ENCODE measurements at places on chromosomes 7 and 10. TPM values are rescaled to one million over a fixed set of nuclear protein-coding genes. Genes with fewer than 3 reads are reported as not detected.

DNA sequence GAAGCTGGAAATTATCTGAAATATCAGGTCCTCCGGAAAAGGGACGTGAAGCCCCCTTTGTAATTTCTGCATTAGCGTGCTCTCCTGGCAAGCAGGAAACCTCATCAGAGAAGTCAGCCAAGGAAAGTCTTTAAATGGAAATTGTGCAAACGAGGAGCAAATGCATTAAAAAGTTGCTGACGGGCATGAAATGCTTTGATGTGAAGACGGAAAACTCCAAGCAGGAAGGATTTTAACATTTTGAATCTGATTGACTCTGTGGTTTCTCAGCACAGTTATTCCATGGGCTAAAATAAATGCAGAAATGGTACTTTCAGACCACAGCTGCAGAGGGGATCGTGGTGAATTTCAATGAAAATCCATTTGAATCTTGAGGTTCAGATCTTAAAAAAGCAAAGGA, 167.8 kb downstream of the AHR start:
- no peaks in the 10 kb centered on the region for H3K36me3 ChIP-seq
- no peaks in the 10 kb centered on the region for H3K4me1 ChIP-seq
- no peak overlapping the region for H3K27ac ChIP-seq

DNA sequence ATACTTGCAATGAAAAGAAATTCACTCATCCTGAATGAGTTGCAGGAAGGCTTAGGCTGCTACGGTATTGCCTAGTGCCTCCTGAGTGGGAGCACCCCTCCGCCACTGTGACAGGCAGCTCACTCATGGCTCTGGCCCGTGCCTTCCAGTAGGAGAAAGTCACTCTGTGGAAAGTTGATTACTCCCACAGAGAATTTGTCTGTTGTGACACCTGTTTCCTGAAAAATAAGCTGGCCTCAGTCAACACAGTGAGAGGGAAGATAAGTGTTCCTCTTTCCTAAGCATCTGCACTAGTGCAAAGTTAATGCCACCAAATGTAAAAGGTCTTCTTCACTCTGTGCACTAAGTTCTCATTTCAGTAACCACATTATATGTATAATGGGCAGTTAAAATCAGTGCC, 158.8 kb upstream of the INHBA start:
- DNase-seq, result no peak
- no peaks in the 10 kb centered on the region for H3K27me3 ChIP-seq
- H3K4me3 ChIP-seq, result no peak overlapping the region
- no peaks in the 10 kb centered on the region for H3K36me3 ChIP-seq
- H3K4me1 ChIP-seq, result no peaks in the 10 kb centered on the region

GLCCI1 gene
- total RNA-seq, result 11.2 TPM

- H3K27me3 ChIP-seq, result no peaks in the 10 kb centered on the region
- no peak for DNase-seq
- no peak overlapping the region for H3K4me3 ChIP-seq
- H3K27ac ChIP-seq, result no peak overlapping the region
These were observed 63.5 kb downstream of the PIK3AP1 start for GRCh38 chr10:96656839-96657238.

GRCh38 chr10:130477360-130477759, 341.2 kb downstream of the GLRX3 start:
- no peaks in the 10 kb centered on the region for H3K27me3 ChIP-seq
- no peaks in the 10 kb centered on the region for H3K4me1 ChIP-seq
- no peak for DNase-seq
- H3K36me3 ChIP-seq, result no peaks in the 10 kb centered on the region
- no peak overlapping the region for H3K4me3 ChIP-seq

DNA sequence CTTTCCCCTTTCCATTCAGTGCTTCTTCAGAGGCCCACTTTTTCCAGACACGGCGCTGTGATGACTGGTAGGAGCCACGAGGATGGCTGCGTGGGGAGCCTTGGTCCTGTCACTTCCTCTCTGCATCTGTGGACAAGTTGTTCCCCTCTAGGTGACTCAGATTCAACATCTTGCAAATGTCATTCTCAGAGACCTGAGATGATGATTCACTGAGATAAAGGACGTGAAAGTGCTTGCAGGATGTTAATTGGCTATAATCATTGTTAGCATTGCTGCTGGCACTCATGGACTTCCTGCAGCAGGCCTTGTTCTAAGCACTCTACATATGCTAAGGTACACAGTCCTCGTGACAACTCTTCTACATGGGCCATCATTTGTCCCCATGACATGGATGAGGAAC, 489.8 kb upstream of the ZMIZ1 start:
- no peaks in the 10 kb centered on the region for H3K36me3 ChIP-seq
- no peak overlapping the region for H3K4me3 ChIP-seq
- H3K27ac ChIP-seq, result no peak overlapping the region
